SHP77 treated with DMSO at 0.1 percent for 48 hours (cell line): ENCODE measurements at places on chromosomes 12 and 14.

- DNase-seq = no peak
These were observed 12.9 kb downstream of the P2RX4 start for GRCh38 chr12:121222847-121223246.

- no peak for DNase-seq
These were observed 3.1 kb downstream of the HNF1A start for GRCh38 chr12:120981407-120981941.

DNA sequence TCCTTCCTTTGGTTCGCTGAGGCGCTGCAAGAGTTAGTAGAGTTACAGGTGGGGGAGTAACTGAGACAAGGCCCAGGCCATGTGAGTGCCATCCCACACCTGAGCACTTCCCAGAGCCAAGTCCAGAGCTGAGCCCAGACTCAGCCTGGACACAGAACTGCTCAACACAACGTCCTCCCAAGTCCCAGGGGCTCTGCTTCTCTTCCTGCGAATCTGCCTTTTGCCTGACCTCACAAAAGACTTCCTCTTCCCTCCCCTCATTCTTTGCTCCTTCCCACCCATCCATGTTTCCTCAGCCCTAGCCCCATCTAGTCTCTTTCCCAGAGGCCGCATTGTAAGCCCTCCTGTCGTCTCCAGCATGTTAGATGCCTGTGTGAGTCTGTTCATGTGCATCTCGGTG is 16.6 kb upstream of the MCRS1 start:
- DNase-seq = no peak

- DNase-seq = no peak
These were observed 65.5 kb downstream of the SH2B3 start for GRCh38 chr12:111471236-111471635.

DNA sequence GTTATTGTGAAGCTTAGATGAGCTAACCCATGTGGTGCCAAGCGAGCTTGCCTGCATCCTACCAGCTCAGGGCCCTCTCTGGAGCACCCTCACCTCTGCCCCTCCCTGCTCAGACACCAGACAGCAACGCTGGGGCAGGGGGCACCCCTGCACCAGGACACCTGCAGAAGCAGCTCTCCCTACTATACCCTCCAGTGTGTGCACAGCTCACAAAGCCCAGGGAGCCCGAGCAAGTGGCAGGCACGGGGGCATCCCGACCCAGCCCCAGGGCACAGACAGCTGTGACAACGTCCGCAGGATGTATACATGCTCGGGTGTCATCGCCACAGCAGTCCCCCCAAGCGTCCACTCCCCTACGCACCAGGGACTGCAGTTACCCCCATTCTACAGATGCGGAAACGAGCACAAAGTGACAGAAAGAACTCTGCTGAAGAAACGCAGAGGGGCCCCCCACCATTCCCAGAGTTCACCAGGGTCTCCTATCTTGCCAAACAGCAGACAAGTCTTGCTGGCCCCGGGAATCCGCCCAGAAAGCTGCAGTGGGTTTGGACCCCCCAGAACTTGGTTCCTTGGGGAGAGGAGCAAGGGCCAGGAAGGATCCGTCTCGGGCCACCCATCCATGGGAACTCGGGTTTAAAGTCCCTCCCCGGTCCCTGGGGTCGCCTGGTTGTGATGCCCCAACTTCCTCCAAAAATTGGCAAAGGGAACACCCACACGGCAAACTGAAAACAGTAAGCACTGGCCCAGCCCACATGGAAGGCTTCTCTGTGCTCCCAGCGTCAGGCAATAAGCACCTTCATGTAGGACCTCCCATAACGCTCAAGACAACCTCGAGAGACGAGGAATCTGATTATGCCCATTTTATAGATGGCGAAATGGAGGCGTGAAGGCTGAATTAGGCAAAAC is 12.0 kb downstream of the NCOR2 start:
- DNase-seq = no peak

GRCh38 chr14:67514203-67514607 is 18.9 kb upstream of the PLEKHH1 start:
- no peak for DNase-seq

GRCh38 chr14:81165188-81165587 is 55.6 kb downstream of the GTF2A1 start:
- no peak for DNase-seq

DNA sequence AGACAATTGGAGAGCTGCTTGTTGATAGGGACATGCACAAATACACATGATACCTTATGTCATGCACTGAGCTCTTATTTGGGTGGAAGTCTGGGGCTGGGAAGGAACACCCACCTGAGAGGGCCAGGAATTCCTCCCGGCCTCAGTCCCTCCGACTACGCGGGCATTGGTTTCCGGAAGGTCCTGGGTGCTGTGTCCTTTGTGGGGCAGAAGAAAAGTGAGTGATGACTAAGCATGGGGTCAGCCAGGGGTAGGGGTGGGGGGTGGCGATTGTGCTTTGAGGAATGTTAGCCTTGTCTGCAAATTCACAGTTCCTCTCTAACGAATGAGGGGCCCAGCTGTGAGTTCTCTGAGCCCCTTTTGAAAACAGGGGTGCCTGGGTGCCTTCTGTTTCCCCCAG is 798 bp downstream of the CELA1 start:
- no peak for DNase-seq

GRCh38 chr14:57866199-57866705 is 360 bp upstream of the SLC35F4 start:
- DNase-seq = no peak

GRCh38 chr12:13798162-13798561 is 183.2 kb downstream of the GRIN2B start:
- no peak for DNase-seq

DNA sequence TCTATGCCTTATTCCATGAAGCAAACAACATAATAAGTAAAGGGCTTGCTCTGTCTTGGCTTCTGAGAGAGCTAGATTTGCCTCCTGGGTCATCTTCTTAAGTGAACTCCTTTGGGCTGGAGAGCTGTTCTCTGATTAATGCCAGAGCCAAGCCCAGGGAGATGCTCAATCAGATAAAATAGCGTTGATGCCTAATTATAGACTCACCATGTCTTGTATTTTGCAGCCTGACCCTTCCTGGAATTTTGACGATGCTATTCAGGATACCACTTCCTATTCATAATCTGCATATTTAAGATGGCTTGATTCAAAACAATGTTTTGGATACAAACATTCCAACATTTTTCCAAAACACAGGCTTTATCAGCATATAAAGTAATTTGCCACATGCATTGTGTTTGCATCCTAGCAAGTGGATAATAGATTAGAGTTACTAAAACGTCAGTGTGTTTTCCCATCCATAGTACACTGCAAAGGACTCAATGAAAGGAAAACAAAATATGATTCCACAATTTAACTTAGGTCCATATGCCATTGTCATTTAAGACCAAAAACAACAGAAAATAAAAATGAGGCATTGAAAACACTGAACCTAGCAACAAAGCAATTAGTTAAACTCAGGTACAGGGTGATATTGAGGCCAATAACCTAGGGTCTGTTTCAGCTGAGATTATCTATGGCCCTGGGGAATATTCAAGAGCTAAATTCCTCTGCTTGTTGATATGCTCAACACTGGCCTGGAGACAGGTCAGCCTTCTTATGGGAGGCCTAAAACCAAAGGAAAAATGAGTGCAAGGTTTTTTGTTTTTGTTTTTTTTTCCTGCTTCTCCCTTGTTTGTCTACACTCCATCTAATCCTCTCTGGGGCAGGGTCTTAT is 184.2 kb upstream of the FOXN3 start:
- no peak for DNase-seq

- DNase-seq = no peak
These were observed 45.4 kb downstream of the SYNE3 start for GRCh38 chr14:95471016-95471415.

- DNase-seq = no peak
These were observed 56.1 kb upstream of the ZDHHC17 start for GRCh38 chr12:76707772-76708171.

- DNase-seq = no peak
These were observed 248.6 kb downstream of the ZFP36L1 start for GRCh38 chr14:68544081-68544892.

- no peak for DNase-seq
These were observed 55.4 kb upstream of the PYGL start for GRCh38 chr14:50999726-51000125.

DNA sequence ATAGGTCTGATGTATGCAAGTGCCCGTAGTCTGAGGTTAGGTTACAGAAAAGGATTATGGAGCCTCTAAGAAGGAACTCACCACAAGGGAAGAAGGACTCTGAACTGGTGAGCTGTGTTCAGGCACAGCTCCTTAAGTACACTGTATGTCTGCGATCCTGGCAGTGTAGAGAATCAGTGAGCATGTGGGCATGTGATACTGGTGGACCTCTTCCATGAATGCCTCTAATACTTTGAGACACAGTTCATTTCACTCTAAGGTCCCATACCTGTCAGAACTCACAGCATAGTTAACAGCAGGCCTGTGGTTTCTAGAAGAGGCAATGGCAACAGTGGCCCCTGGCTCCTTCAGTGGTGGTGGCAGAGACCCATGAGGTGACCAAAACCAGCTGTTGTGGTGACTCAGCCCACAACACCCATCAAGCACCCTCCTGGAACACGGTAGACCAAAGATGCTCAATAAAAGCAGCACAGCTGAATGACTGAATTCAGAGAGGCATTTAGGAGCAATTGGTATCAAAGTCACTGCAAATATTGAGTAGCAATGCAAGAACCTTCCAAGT is 6.9 kb upstream of the OR6J1 start:
- no peak for DNase-seq

- DNase-seq = no peak
These were observed 717.5 kb downstream of the RERGL start for GRCh38 chr12:17372508-17372907.

DNA sequence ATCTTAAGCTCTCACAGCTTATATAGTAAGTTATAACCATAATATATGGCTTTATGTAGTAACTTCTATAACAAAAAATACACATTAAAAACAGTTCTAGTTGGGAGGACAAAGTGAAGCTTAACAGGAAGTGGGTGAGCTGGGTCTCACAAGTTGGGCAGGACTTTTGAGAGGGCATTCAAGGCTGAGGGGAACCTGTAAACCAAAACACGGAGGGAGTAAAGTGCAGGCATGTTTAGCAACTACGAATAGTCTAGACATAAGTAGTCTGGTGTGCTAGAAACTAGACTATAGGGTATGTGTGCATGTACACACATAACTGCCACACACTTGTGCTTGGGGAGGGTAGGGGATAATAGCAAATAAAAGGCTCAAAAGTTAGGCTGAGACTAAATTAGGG is 14.2 kb upstream of the NEK9 start:
- no peak for DNase-seq

- DNase-seq = no peak
These were observed 15.9 kb downstream of the SLC6A12 start for GRCh38 chr12:197911-198695.

- DNase-seq = no peak
These were observed 8.3 kb downstream of the KRT80 start for GRCh38 chr12:52183544-52183910.

GRCh38 chr12:121167232-121167820 is 34.6 kb downstream of the P2RX7 start:
- DNase-seq = no peak

DNA sequence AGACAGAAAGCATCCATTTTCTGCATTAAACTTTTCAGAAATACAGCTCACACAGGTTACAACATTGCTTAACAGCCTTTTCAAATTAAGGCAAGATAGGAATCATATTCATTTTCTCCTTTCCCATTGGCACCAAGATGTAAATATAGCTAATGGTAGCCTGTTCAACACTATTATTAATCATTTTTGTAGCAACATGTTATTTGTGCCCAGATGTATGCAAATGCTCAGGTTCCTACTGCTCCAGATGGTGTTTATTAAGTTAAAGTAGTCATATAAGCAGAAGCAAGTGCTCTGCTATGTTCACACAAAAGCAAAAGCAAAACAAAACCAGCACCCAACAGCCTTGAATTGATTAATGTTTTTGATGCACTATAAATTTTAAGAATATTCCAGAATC is 1110.6 kb downstream of the SLC6A15 start:
- no peak for DNase-seq

- no peak for DNase-seq
These were observed 11.6 kb downstream of the DEGS2 start for GRCh38 chr14:100147691-100148464.

- peak; percentile 53 for DNase-seq
These were observed 29.6 kb downstream of the SMUG1 start for GRCh38 chr12:54159140-54159539.

- DNase-seq = no peak
These were observed 8.8 kb upstream of the BICDL1 start for GRCh38 chr12:119980242-119980641.

GRCh38 chr14:74438351-74438915 is 12.4 kb upstream of the SYNDIG1L start:
- DNase-seq = no peak

- no peak for DNase-seq
These were observed 259.6 kb upstream of the ATP2B1 start for GRCh38 chr12:89968151-89968700.

- DNase-seq = no peak
These were observed 95.1 kb downstream of the SCARB1 start for GRCh38 chr12:124768452-124769162.

- no peak for DNase-seq
These were observed 88.3 kb downstream of the LRP6 start for GRCh38 chr12:12178559-12178958.

- no peak for DNase-seq
These were observed 1.9 kb upstream of the BAZ2A start for GRCh38 chr12:56631790-56632700.

GRCh38 chr14:95886366-95887056 is 9.9 kb downstream of the TUNAR start:
- no peak for DNase-seq

DNA sequence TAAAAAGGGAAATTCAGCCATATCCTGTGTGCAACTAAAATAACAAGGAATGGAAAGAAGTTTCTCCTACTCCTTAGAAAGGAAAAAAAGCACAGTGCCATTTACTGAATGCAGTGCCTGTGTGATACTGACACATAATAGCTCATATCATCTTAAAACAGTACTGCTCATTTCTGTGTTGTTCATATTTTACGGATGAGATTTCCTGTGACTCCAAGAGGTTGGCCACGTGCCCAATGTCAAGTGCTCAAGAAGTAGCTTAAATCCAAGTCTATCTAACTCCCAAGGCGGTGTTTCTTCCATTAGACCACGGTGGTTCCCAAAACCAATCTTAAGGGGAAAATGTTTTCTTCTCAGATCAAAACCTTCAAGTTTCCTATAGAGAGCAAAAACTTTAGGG is 20.0 kb downstream of the MAP3K9 start:
- no peak for DNase-seq

- no peak for DNase-seq
These were observed 451.1 kb upstream of the RGS6 start for GRCh38 chr14:71481021-71481654.

DNA sequence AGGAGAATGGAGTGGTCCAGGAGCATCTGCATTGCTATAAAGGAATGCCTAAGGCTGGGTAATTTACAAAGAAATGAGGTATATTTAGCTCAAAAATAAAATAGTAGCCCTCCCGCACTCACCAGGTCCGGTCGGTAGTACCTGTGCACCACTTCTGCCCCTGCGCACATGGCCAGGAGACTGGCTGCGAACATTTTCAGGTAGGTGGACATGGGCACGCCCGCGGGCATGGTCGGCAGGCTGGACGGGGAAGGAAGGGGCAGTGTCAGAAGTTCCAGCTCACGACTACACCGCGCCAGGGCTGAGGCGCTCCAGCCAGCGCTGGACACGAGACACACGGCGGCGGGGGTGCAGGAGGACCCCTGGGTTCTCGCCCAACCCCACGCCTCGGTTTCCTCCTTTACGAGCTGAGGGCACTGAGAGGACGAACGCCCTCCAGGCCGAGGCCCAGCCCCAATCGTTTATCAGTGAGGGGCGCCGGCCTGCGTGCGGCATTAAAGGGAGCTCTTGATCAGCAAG is 9.1 kb upstream of the TDG start:
- no peak for DNase-seq

GRCh38 chr12:131828671-131829355 is 620 bp downstream of the MMP17 start:
- DNase-seq = no peak
